ENCODE measurements at places on chromosomes 6 and 20.

DNA sequence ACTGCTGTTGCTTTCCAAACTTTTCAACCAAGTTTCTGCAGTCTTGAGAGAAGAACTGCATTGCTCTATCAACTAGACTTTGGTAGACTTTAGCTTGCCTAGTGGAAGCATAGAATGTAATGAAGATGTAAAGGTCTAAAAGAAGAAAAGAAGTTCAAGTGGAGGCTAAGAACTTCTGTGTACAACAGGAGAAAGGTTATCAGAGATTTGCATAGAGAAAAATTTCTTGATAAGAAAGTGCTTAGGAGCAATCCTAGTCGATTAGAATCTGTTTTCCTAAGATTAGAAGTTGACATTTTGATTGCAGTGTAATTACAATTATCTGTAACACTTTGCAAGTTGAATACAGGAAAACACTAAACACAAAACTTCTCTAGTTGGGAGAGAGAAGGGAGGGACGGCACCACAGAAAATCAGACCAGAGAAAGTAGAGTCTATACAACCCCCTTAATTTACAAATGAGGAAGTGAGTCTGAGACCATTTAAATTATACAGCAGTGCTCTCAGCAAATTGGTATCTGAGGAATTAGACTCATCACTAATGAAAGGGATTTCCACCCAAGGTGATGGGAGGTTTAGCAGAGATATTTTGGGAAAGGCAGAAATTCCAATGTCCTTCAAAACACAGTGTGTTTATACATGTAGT lies 194.3 kb upstream of the MARCKS start:
- no peak for DNase-seq

DNA sequence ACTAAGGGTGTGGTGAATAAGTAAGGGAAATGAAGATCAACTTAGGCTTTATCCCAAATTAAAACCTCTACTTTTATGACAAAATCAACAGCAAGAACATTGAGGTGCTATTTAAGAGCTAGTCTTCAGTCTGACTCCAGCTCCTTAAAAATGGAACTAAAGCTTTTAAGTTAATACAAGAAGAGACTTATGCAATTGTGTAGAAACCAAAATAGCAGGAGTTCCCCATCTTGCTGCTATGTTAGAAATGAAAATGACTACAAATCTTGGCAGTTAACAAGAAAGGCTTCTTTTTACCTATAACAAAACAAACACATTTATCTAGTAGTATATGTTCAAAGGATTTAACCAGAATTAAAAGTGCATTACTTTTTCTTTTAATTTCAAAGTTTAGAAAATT lies 25.7 kb downstream of the HMGN3 start:
- DNase-seq = no peak

- no peak for DNase-seq
Measured at GRCh38 chr6:98324446-98324845, 509.9 kb upstream of the POU3F2 start.

- peak; percentile 53 for DNase-seq
Measured at GRCh38 chr6:104940893-104941728, 15.8 kb upstream of the LIN28B start.

DNA sequence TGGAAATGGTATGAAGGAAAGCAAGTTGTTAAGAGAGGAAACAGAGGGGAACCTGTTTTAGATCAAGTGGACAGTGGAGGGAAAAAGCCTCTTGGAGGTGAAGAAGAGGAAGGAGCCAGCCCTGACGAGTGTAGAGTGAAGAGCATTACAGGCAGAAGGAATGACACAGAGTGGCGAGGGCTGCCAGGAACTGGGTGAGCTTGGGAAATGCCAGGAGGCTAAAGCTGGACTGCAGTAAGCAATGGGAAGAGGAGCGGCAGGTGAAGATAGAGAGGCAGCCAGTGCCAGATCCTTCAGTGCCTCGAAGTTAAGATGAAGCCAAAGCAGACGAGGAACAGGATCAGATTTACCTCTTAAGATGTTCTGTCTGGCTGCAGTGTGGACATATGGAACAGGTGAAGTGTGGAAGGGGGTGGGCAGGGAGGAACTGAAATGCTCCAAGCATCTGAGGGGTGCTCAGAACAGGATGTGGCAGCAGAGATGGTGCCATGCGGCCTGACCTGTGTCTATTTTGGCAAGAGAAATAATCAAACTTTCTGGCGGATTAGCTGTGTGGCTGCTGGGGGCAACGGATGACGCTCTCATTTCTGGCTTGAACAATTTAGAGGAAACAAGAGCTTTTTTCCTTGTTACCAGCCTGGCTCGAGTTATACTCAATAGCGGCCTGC lies 748.4 kb downstream of the PTPRT start:
- no peak for DNase-seq

DNA sequence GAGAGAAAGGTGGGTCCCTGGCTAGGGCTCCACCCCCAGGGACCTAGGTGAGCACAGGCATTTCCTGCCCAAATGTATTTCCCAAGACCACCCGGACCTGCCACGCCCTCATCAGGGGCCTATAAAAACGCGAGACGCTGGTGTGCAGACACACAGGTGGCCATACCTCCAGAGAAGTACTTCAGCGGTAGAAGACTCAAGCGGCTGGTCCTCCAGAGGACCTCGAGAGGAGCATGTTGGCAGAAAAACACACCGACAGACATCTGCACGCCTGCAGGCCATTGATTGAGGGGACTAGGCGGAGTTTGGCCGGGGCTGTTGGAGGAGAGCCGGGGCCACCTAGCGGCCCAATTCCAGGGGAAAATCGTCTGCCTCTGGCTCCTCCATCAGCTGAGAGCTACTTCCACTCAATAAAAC lies 695.8 kb upstream of the MMS22L start:
- DNase-seq = no peak

GRCh38 chr20:41145821-41146620 lies 8.7 kb downstream of the PLCG1 start:
- DNase-seq = peak; percentile 63

DNA sequence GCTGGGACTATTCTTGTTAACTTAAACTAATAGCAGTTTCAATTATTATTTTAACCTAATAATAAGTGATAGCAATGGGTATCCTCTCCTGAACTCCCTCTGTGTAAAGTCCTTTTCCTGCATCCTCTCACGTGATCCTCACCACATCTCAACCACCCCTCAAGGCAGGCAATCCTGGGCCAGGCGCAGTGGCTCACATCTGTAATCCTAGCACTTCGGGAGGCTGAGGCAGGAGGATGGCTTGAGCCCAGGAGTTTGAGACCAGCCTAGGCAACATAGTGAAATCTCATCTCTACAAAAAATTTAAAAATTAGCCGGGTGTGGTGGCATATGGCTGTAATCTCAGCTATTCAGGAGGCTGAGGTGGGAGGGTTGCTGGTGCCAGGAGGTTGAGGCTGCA lies 23.7 kb downstream of the MAP1LC3A start:
- DNase-seq = no peak

GRCh38 chr6:9332241-9332780 lies 897.0 kb upstream of the SLC35B3 start:
- no peak for DNase-seq

DNA sequence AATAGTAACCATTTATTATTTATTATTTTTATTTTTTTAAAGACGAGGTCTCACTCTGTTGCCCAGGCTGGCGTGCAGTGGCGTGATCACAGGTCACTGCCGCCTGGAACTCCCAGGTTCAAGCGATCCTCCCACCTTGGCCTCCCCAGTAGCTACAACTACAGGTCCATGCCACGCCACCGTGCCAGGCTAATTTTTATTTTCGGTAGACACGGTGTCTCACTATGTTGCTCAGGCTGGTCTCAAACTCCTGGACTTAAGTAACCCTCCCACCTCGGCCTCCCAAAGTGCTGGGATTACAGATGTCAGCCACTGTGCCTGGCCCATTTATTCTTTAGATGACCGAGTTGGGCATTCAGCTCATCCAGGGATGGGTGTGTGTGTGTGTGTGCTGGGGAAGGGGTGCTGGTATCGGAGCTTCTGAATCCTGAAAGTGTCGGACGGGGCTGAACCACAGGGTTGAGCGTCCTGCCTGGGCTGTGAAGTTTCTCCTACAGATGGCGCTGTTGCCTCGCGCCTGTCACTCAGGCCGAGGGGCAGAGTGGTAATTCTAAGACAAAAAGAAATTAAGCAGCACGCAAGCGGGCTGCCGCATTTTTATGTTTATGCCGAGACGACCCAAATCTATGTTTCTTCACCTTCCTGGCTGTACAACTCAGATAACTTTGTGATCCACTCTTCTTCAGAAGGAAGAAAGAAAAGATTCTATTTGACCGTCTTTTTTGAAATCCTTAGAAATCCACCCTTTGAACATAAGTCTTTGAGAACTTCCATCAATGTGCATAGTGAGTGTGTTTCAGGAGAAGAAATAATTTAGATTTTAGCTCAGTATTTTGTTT lies 252.8 kb downstream of the CDH26 start:
- DNase-seq = peak; percentile 77

DNA sequence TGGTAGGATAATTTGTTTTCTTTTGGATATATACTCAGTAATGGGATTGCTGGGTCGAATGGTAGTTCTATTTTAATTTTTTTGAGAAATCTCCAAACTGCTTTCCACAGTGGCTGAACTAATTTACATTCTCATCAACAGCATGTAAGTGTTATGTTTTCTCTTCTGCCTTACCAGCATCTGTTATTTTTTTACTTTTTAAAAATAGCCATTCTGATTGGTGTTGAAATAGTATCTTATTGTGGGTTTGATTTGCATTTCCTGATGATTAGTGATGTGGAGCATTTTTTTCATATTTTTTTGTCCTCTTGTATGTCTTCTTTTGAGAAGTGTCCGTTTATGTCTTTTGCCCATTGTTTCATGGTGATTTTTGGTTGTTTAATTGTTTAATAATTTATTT lies 11.9 kb downstream of the HINT3 start:
- DNase-seq = no peak

DNA sequence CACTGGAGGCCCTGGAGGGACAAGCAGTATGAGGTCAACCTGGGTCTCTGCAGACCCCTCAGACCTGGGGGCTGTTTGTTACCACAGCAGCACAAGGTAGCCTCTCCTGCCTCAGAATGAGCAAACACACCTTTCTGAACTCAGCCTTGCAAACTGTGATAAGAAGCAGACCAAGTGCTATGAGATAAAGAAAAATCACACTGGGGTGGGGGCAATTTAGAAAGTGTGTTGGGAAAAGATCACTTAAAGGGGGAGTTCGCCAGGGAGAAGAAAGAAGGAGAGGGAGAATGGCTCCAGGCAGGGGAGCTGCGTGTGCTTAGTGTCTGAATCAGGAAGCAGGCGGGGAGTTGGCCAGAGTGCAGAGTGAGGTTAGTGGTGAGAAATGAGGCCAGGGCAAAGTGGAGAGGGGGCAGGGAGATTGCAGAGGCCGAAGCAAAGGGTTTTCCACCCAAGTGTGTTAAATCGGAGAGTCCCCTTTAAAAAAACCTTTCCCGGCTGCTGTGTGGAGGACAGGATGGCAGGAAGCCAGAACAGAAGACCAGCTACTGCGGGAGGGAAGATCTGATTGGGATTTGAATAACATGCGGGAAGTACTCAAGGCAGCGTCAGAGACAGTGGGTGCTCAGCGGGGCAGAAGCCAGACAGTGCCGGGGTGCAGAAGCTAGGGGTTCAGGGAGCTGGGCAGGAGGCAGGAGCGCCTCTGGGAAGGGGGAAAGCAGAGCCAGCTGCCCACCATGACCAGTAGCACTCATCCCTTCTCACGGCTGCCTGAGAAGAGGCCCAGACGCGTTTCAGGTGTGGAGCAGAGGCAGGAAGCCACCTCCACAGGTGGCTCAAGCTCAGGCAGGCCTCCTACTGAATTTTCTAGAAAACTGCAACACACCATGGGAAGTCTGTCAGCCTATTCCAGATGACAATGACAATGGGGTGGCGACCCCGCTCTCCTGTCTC lies 9.0 kb downstream of the ADA start:
- peak; percentile 83 for DNase-seq

DNA sequence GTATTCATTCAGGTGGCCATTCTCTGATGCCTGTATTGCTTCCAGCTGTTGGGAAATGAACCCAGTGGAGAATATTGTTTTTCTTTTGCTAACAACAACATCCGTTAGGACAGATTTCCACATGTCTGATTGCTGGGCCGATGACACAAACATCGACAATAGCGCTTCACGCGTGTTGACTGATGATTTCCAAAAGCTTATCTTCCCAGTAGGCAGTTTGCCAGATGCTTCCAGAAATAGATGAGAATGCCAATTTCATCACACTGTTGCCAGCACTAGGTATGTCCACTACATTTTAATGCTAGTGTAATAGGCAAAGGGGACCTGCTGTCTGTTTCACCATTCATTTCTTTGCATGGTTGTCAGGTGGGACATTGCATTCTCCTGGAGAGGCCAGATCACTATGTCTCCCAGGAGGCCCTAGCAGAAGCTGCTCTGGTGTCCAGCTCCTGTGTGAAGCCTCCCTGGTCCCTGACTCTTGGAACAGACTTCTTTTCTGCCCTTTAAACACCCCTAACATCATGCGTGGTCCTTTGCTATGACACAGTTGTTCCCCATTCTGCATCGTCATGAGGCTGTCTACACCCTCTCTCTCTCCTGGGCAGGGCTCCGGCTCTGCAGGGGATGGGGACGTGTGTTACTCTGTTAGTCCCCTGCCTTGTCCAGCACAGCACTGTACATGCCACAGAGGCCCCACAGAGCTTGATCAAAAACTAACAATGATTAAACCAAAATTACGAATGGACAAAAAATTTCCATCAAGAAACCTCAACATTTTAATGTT lies 181.6 kb downstream of the CDH26 start:
- DNase-seq = no peak

DNA sequence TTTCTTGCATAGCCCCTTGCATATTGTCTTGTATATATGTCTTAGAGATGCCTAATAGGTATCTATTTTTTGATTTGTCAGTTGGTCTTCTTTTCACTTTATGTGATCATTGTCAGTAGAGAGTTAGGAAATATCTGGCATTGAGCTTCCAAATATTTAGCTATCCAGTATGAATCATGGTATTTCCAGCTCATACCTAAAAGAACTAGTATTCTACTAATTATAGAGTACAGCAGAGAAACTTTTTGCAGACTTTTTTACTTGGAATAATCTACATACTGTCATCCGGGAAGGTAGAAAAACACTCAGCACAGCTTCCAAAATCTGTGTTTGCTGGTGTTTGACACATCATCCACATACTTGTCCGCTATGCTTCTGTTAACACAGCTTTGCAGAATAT lies 156.4 kb upstream of the HTR1E start:
- DNase-seq = no peak

- peak; percentile 55 for DNase-seq
Measured at GRCh38 chr6:129102741-129103140, 219.8 kb downstream of the LAMA2 start.

DNA sequence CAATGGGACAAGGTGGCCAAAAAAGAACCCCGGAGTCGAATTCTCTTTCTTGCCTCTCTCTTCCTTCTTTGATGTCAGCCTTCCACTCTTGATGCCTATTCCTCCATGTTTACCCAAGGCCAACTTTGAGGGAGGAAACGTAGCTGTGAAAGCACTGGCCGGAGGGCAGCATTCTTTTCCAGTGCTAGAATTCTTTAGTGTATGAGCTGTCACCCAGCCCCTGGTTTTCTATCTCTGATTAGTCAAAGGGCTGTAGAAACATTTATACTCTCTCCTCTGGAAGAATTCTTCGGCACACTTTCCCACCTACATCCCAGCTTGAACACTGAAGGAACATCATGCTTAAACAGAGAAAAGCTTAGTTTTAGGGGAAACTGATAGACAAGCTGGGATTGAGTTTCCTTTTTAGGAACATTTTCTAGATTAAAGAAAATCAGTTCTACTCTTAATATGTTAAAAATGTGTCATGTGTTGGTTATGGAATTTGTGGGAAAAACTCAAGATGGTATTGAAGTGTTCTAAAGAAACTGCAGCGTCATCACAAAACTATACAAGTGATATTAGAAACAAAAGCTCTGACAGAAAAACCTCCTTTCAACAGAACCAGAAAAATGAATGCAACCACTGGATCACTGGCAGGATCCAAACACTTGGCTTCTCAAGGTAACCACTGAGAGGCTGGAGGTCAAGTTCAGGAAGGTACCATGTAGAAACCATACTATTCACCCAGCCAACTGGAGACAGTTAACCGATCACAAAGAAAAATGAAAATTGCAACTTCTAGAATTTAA lies 20.7 kb upstream of the UTRN start:
- no peak for DNase-seq
